ENCODE measurements at places on chromosomes 3 and 15.

- DNase-seq: no peak
Observed at GRCh38 chr3:173743516-173743915, 346.0 kb downstream of the NLGN1 start.

DNA sequence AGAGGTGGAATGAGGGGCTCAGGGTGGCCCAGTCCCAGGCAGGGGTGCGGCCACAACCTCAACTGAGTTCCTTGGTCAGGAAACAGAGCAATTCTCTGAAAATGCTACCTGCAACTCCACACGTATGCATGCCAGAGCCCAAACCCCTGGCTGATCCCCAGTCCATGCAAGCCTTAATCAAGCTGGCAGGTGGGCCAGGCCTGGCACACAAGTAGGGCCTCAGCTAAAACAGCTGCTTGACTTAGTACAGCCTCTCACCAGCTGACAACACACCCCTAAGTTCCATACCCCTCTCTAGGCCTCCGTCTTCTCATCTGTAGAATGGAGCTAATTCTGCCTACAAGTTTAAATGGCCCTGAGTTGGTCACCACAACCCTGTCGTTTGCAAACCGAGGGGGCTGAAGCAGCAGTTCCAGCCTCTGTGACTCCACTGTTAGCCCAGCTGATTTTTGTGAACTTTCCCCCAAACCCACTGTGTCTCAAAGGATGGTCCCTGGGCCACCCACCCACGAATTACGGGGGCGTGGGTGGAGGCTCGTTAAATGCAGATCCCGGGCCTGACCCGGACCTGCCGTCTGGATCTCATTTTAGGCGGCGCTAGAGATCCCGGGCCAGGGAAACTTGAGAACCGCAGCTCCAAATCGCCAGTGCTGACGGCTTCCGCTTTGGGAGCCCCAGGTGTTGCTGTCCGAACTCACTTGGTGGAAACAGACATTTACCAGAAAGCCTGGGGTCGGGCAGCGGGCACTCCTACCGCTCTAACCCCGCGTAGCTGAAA, 927 bp downstream of the CHDH start:
- peak; percentile 18 for DNase-seq

- no peak for DNase-seq
Observed at GRCh38 chr3:65521032-65521431, 517.7 kb downstream of the MAGI1 start.

DNA sequence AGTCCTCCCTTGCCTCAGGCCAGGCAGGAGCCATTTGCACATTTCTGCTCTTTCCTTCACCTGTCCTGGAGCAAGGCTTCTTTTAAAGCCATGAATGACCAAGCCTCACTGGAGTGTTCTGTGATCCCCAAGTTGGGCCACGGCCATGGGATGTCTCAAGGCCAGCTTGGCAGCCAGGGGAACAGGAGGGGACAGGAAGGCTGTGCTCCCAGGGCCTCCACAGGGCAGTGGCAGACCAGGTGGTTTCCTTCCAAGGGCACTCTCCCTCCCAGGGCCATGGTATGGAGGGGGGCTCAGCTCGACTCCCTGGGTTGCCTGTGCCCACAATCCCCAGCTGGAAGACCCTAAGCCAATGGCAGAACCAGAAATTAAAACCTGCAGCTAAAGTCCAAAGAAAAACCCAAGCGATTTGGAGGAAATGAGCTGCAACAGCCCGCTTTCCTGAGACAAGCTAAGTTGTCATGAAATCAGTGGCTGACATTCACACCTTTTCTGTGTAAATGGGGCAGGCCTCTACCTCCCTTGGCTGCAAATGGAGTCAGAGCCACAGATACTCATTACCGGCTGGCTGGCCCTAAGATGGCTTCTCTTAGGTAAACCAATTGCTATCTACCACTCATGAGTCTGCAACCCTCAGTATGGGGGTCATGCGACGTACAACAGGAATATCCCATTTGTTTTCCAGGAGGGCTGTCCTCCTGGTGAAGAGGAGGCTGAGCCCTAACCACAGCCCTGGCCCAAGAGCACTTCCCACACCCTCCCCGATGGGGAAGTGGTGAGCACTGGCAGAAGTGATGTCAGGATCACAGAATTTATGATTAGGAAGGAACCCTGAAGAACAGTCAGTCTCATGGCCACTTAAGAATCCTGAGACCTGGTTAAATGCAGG, 83.3 kb downstream of the SNRK start:
- no peak for DNase-seq

- DNase-seq: no peak
Observed at GRCh38 chr15:51855612-51856011, 26.2 kb downstream of the TMOD3 start.

DNA sequence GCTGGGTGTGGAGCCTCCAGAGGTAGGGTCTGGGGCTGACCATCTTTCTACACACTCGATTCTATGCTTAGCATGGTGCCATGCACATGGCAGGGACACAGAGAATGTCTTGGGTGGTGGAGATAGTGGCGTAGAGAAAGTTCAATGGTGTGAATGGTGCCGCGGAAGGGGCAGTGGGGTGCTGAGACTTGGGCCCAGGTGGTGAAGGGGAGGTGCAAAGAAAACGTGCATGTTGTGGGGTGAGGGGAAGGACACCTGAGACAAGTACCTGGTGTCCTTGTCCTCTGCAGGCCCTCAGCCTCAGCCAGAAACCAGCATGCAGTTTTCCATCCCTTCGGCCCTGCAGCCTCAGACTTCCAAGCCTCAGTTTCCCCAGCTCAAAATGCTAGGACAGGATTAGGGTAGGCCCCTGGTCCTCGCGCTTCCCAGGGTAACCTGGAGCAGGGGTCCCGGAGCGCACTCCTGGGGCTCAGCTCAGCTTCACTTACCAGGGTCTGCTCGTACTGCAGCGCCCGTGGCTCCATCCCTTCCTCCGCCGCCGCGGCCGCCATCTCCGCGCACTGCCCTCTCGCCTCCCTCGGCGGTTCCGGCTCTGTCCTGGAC, 375 bp downstream of the CLCN2 start:
- DNase-seq: no peak

DNA sequence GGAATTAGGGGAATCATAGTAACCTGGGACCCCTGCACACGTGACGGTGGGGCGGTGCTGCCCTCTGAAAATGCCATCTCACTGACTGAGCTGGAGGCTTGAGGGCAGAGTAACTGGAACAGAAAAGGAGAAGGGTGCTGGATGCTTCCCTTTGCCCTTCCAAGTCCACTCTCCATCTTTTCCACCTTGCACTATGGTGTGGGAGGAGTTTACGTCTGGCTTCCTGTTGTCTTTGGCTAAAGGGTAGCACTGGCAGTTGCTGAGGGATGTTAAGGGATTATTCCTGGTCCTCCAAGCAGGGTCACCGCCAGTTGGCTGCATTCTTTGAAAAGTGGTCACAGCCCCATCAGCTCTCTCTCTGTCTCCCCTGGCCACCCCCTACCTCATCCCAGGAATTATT, 129.4 kb upstream of the SNTN start:
- no peak for DNase-seq

GRCh38 chr3:178479860-178480259, 56.4 kb upstream of the KCNMB2 start:
- no peak for DNase-seq

- no peak for DNase-seq
Observed at GRCh38 chr3:138124706-138125355, 7.4 kb downstream of the A4GNT start.

DNA sequence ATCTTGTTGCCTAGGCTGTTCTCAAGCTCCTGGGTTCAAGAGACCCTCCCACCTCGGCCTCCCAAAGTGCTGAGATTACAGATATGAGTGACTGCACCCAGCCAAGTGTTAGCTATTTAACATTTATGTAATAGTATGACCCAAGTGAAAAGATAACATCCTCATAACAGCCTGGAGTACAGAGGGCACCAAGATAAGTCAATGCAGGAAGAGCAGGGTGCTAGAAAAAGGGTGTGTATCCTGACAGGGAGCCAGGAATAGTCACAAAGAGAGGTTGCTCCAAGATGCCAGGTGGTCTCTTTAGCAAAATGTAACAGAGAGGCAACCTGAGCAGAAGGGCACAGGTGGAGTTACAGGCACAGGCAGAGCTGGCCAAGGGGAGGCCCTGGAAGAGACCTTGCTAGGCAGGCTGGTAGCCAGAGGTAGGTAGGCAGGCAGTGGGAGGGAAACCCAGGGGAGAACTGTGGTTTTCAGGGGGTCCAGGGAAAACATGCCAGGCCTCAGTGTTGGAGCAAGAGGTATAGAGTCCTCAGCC, 277.4 kb downstream of the ERC2 start:
- DNase-seq: no peak

DNA sequence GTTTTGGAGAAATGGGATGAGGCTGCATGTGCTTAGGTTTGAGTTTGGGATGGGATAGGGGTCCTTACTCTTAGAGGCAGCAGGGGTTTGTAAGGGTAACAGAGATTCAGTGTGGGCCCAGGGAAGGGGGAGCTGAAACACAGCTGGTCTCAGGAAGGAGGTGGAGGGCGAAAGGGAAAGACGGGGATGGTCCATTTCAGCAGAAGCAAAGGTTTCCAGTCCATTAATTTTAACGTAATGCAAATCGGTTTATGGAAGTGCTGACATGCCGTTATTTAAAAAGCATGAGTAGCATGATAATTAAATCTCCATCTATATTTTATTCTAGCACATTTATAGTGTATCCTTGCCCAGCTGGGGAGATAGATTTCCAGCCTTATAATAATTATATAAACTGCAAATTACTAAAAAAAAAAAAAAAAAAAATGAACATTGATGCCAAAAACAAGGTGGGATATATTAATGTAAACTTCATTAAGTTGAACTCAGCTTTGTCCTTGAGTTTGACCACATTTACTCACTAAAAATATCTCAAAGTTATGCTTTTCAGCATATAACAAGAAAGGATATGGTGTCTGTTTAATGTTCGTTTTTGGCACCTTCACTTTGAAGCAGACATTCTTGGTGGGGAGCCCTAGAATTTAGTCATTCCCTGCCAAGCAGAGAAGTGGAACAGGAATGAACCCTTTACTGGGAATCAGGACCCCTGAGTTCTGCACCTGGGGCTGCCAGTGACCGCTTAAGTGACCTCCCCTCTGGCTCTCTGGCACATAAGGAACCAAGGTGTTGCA, 234.7 kb downstream of the THSD4 start:
- no peak for DNase-seq

GRCh38 chr3:190077395-190078045, 43.2 kb downstream of the P3H2 start:
- DNase-seq: no peak

DNA sequence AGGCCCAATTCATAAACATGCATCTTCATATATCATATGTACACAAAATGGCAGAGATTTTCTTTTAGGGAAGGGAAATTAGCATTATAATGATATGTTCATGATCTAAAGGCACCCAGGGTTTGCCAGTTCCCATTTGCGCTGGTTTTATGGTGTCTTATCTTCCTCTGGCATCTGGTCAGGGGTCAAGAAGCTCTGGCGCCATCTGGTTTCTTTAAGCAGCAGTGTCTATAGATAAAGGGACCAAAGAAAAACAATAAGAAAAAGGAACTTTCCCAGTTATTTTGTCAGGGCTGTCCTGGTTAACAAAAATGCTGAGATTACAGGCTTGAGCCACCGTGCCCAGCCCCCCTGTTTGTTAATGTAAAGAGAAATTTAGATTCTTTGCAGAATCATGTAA, 3.3 kb upstream of the DCP1A start:
- no peak for DNase-seq

DNA sequence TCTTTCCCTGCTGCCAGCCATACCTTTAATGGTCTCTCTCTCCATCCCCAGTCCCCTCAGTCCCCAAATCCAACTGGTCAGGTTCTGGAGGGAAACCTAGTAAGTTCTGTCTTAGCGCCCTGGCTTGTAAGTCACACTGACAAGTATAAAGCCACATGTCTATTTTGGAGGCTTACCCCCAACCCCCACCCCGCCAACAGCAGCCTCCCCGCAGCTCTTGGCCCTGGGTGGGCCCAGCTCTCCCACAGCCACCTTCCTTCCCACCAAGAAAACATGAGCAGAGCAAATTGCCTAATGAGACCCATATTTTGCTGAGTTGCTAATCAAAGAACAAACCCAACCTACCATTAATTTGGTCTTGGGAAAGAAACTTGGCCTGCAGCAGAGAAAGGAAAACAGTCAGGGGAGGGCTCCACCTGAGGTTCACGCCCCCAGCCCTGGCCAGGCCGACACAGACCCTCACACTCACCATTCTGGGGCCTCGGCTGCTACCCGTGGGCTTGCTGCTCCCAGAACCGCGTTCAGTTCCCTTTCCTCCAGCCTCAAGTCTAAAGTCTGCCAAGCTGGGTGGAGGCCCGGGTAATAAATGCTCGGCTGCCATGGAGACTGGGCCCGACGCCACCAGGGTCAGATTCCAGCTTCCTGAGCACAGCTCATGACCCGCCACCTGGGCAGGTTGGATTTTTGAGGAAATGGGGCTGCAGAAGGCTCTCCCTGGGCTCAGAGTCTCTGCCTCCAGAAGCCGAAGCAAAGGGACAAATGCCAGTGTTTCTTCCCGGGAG, at the start of gene CALML4:
CALML4 (minus strand) TSS at position 557 of the 782 bp plus-strand sequence; CDS start at position 472, 85 bp downstream.
- DNase-seq: no peak

DNA sequence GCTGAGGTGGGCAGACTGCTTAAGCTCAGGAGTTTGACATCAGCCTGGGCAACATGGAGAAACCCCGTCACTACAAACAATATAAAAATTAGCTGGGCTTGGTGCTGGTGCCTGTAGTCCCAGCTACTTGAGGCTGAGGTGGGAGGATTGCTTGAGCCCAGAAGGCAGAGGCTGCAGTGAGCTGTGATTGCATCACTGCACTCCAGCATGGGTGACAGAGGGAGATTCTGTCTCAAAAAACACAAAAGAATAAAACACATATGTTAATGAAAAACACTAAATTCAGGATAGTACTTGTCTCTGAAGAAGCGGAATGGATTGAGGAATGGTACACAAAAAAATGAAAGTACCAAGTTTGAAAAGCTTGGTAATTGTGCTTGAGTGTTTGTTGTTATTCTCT, 128.0 kb upstream of the PLXND1 start:
- DNase-seq: no peak

DNA sequence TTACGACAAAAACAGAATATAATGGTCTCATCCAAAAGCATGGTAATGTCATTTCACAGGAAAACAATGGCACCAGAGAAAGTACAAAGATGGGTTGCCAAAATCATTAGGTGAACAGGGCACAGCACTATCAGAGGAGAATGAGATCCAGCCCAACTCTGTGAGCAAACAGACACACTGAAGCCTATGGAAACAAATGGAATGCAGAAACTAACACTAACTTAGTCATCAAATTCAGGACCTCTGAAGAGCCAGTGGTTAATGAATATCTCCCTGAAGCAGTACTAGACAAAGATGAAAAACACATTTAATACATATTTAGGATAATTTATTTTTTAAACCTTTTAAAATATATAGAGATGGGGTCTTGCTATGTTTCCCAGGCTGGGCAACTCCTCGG, 14.6 kb upstream of the RPS17 start:
- no peak for DNase-seq

DNA sequence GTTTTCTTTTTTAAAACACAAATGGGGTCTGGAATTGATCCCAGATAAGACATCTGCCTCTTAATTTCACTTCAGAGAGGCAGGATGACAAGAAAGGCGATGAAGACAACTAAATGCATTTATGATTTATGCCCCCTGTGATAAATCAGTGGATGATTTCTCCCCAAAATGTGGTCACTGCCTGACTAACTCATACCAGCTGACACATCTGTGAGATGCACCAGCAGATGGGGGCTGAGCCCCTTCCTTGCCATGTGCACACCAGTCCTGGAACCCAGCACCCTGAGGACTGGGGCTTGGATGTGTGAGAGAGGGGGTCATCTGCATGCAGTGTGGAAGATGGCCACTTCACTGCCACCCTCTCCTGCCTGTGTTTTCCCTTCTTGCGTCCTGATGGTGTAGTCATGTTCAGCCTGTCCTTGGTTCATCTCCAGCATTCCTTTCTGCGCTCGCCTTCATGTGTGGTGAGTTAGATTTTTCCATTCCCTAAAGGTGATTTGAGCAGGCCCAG, 264.3 kb downstream of the LRTM1 start:
- no peak for DNase-seq

All from DMS79 treated with DMSO at 0.1 percent for 48 hours (cell line).